ENCODE measurements at places on chromosomes 1 and 21.

DNA sequence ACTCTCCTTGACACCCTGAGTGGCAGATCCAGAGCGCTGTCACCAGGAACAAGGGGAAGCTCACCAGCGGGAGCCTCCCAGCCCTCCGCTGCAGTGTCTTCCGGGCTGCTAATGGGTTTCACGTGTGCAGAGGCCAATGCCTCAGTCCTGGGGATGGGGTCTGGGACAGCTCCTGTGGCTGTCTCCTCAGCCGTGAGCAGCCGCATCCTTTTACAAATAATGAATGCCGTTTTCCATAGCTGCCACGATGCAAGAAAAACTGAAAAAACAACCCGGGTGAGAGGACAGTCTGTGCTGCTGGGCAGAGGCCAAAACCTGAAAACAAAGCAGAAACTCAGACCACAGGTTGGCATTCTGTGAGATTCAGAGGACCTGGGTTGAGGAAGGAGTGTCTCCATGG, 212.2 kb upstream of the RAB4A start:
- DNase-seq: no peak

DNA sequence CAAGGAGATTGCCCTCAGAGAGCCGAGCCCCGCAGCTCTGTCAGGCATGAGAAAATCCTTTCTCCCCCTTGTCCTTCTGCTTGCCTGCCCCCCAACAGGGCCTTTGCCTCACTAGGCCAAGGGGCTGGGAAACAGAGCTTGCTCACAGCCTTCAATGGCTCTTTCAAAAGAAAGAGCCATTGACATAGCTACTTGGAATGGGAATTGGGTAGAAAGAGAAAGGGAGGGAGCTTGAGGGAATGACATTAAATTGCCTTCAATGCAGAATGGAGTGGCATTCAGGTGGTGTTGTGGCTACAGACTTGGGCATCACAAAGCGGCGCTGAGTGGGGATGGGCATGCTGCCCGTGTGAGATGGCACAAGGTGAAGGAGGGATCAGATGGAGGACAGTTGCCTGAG, 13.2 kb downstream of the SYT11 start:
- no peak for DNase-seq

- no peak for DNase-seq
Measured at GRCh38 chr1:211752951-211753486, 77.5 kb downstream of the LPGAT1 start.

DNA sequence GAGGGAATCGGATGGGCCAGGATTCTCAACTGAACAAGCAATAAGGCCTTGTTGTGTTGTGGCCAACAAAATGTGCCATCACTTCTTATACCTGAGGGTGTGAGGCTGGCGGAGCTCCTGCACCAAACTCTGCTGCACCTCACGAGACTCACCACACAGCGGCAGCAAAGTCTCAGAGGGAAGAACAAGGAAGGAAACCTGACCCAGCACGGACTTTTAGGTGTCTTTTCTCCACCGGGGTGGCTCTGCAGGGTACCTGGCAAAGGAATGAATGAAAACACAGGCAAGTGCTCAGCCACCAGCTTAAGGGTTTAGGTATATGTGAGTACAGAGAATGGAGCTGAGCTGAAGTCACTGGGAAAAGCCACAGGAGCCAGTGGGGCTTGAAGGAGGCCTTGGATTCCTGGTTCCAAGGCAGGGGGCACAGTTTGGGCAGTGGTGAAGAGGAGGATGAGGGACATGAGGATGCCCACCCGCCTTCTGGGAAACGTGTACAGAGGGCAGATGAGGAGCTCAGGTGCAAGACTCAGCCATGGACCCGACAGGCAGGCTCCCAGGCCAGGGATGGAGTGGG, 31.1 kb upstream of the HSD3B1 start:
- peak; percentile 23 for DNase-seq

GRCh38 chr1:204929487-204930154, 59.0 kb downstream of the NFASC start:
- no peak for DNase-seq

DNA sequence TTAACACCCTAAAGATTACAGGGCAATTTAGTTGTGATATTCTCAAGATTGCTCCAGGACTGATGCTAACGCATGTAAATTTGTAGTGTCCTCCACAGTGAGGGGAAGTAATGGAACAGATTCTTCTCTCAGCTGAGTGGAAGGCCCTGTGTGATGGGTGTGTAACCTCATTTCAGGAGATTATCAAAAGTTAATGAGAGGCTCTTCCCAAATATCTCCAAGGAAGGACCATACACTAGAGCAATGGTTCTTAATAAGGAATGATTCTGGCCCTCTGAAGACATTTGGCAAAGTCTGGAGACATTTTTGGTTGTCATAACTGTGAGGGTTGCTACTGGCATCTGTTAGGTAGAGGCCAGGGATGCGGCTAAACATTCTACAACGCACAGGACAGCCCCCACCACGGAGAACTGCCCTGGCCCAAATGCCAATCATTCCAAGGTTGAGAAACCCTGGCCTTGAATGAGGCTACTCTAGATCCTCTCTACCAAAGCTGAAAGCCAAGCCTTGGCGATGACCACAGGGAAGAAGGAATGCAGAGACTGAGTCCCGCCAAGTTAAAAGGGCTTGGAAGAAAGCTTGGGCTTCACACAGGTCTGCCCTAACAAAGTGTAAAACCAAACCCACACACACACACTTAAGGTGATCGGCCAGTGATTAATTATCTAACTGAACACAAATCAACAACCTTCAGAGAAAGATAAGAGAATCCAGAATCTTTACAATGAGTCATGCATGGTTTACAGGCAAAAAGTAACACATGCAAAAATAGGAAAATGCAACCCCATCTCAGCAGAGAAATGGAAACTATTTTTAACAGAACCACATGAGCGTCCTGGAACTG, 135.8 kb downstream of the SYF2 start:
- no peak for DNase-seq

- DNase-seq: no peak
Measured at GRCh38 chr1:29712801-29713200, 476.5 kb downstream of the PTPRU start.

GRCh38 chr1:177124577-177125278, 39.8 kb downstream of the ASTN1 start:
- DNase-seq: no peak

DNA sequence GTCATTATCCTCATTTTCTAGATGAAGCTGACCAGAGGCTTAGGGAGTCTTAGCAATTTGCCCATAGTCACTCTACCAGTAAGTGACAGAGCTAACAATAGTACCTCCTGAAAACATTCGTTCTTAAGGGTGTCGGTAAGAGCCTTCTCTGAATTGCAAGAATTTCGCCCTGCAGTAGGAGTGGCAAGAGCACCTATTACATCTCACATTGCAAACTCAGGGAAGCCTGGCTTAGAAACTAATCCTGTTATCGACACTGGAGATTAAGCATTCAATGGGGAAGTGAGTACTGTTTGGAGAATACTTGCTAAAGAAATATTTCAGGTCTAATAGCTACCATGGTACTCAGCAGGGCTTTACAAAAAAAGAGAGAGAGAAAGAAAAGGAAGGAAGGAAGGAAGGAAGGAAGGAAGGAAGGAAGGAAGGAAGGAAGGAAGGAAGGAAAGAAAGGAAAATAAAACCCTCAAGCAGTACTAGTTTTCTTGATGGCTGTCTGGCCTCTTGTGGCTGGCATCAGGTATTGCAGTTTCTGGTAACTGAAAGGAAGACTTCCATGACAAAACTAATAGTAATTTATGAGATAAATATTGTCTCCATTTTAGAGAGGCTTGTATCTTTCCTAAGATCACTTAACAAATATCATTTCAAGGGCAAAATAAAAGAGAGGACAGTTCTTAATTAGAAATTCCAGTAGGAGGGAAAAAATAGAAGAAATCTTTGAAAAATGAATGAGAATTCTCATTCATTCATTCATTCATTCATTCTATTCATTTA, 10.4 kb downstream of the C1orf226 start:
- DNase-seq: no peak

GRCh38 chr1:206002871-206003801, at the start of gene RAB7B:
Gene RAB7B, minus strand, starts transcription at chr1:206003395. Its CDS starts 9,260 bp downstream, at chr1:205994135.
- no peak for DNase-seq

DNA sequence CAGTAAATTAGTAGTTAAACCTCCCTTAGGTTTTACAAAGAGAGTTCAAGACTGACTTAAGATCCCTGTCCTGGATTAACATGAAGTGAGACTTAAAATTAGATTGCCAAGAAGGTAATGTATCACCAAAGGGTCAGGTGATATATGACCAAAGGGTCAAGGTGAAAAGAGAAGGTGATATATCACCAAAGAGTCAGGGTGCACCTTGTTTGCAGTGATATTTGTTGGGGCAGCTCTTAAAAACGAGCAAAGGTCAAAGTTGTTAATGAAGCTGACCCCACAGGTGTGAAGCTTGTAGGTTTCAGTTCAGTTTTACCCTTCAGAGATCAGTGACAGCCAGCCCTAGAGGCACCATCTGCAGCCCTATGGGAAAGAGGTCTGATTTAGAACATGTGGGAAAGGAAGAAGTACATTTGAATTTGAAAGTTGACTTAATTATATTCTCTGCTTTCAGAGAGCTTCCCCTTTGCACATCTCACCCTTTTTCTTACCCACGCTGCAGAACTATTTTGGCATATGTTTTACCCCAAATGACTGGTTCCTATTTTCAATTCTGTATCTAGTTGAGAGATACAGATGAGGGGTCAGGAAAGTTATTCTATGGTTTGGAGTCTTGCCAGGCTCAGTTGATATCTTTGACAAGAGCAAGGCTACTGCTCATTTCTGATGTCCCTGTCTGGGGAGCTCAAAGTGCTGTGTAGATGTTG, 170.8 kb downstream of the S1PR1 start:
- DNase-seq: no peak

GRCh38 chr1:172125812-172126430, 284.6 kb downstream of the DNM3 start:
- DNase-seq: no peak

- no peak for DNase-seq
Measured at GRCh38 chr1:242055749-242056320, 56.9 kb upstream of the MAP1LC3C start.

DNA sequence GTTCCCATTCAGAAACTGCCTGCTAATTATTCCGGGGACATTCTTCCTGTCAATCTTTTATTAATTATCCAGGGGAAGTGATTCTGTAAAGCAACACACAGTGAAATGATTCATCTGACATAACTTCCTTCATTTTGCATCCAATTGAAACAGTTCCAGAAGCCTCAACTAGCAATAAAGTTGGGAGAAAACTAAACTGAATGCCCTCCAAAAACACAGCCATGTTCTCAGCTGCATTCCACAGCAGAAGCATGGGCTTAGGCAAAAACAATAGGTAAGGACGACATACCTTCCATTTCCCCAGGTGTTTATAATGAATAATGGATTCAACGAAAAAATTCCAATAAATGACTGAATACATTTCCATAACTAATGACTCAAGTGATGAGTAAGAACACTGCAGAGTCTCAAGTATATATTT, 36.9 kb upstream of the TARBP1 start:
- DNase-seq: no peak

DNA sequence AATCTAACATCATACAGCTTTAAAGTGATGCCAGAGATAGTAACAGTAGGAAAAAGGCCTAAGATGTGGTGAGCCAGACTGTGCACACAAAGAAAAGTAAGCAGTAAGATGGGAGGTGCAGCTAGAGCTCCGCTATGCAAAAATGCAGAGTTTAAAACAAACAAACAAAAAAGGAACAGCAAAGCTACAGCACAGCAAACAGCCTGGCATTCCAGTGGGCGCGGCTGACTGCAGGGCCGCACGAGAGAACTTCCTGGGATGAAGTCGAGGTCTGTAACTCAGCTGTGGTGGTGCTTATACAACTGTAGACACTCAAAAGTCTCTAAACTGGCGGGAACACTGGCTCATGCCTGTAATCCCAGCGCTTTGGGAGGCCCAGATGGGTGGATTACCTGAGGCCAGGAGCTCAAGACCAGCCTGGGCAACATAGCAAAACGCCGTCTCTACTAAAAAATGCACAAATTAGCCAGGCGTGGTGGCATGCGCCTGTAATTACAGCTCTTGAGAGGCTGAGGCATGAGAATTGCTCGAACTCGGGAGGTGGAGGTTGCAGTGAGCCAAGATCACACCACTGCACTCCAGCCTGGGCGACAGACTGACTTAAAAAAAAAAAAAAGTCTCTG, 30.1 kb downstream of the PRDM15 start:
- DNase-seq: no peak

DNA sequence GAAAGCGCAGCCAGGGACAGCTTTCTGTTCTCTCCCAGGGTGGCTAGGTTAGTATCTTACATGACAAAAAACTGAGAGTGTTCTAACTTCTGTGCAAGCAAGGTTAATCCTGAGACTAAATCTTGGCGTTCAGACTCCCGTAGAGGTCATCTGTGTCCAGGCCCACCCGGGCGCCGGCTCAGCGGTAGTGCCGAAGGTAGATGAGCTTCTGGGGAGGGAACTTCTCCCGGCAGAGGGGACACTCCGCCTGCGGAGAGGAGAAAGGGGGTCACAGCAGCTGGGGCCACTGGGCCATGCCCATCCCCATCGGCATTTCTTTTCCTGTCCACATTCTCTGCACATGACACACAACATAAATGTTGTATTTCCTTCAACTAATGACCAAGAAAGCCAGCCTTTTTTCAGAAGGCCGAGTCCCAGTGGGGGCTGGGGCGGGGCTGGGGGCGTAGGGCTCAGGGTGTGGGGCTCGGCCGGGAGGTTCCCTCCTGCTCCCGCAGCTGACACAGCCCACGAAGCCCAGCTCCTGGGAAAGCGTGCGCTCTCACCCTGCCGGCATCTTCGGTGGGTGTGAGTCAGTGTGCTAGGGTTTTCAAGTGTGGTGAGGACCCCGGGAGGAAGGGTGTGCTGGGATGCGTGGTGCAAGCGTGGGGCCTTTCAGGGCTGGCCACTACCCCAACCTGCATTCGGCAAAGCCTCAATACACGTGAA, 6.6 kb downstream of the PEX10 start:
- no peak for DNase-seq

DNA sequence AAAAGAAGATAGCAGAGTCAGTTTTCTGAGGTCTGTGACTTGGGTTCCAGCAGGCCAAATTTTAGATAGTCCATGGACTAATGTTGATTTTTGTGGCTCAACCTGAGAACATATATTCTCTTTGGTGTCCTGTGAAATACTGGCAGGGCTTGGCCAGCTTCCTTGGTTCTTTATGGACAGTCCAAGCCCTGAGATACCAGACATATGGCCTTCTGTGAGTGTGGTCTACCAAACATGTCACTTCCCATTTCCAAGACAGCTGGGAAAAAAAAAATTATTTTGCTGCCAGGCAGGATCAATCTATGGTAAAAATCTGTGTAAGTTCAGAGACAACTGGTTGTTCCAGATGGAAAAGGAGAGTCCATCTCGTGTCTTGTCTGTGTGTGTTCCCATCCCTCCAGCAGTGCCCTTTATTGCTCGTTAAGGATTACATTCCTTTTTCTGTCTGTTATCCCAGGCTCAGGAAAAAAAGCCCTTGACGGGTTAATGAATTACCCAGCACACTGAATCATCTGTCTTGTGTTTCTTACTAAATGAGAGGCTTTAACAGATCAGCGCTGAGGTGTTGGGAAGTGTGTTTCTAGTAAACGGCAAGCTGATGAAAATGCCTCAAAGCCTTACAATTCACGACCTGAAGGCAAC, 33.4 kb upstream of the XPR1 start:
- peak; percentile 92 for DNase-seq

GRCh38 chr1:114720492-114720891, 3.9 kb upstream of the NRAS start:
- DNase-seq: no peak

- no peak for DNase-seq
Measured at GRCh38 chr1:233815865-233816264, 88.6 kb upstream of the SLC35F3 start.
